Peyer's patch (tissue), 4 donors: ENCODE measurements at places on chromosomes 2 and 18. TPM values are rescaled to one million over a fixed set of nuclear protein-coding genes. Genes with fewer than 3 reads are reported as not detected.

- no peak for DNase-seq
- no peaks in the 10 kb centered on the region for H3K27me3 ChIP-seq
- no peak overlapping the region for H3K4me3 ChIP-seq
These were observed 10.4 kb downstream of the TXNL1 start for GRCh38 chr18:56627991-56628390.

DNA sequence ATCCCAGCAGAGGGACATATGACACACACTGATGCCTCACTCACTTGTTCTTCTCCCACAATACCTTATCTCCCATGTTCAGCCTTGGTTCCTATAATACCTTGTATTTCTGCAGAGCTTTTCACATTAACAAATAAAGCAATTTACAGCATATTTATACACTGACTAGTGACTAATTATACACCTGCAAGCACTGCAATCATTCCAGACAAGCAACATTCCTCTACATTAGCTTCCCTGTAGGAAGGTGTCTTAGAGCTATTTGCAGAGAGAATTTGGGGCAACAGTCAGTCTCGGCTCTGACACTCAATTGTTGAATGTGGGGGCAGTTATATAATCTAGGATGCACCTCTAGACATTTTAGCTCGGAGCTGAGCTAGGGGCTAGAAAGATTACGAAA lies 9.5 kb upstream of the INSIG2 start:
- no peak for DNase-seq
- H3K4me1 ChIP-seq, result no peaks in the 10 kb centered on the region
- H3K4me3 ChIP-seq, result no peak overlapping the region
- no peaks in the 10 kb centered on the region for H3K36me3 ChIP-seq

GRCh38 chr2:216450346-216450745 lies 38.1 kb downstream of the SMARCAL1 start:
- H3K27ac ChIP-seq, result no peak overlapping the region
- DNase-seq, result no peak
- H3K4me3 ChIP-seq, result no peak overlapping the region

DNA sequence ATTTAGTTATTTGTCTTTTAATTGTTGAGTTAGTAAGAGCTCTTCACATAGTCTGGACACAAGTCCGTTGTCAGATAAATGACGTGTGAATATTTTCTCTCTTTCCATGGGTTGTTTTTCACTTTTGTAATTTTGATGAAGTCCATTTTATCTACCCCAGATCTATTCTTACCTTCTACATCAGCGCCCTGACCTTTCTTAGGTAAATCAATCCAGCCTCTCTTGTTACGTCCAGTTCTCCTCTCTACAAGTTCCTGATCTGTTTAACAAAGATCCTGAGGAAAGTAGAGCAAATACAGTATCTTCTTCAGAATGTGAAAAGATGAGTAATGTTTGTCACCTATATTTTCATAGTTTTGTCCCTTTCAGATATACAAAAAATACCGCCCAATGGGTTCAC lies 66.9 kb downstream of the MOGAT1 start:
- no peak for DNase-seq
- no peaks in the 10 kb centered on the region for H3K36me3 ChIP-seq
- no peak overlapping the region for H3K27ac ChIP-seq
- H3K4me3 ChIP-seq, result no peak overlapping the region
- H3K4me1 ChIP-seq, result no peaks in the 10 kb centered on the region

DNA sequence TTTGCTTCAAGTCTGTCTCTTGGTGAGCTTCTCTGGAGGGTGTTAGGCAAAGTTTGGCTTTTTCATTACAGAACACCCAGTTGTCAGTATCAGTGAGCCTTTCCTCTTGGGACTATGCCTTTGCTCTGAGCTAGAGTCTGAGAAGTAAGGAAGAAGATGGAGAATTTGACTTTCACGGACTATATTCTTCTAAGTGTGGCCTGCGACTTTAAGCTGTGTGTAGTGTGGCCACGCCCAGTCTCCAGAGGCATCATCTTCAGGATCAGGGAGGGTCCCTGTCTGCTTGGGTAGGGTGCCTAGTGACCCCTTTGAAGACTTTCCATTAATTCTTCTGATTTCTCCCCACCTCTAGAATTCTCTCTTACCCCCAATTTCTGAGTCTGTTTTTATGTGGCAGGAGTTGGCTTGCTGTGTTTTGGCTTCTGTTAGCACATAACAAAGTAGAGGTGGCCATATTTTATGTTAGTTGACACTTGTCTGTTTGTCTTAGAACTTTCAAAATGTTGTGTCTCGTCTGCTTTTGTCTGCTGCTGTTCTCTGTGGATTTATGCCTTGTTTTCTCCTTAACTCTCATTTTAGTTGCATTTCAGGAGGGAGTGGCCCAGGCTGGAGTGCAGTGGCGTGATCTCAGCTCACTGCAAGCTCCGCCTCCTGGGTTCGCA lies 8.6 kb downstream of the PLEKHB2 start:
- H3K27me3 ChIP-seq, result no peaks in the 10 kb centered on the region
- no peaks in the 10 kb centered on the region for H3K36me3 ChIP-seq
- no peak overlapping the region for H3K4me3 ChIP-seq
- no peak overlapping the region for H3K27ac ChIP-seq
- no peaks in the 10 kb centered on the region for H3K4me1 ChIP-seq
- no peak for DNase-seq

Gene KCNG2
- 2.3 TPM for total RNA-seq

Gene SERTAD2
- total RNA-seq, result 9.6 TPM

Gene KIF1A
- total RNA-seq, result 1.1 TPM

Gene MCEE
- total RNA-seq, result 21.2 TPM

Gene MEP1B
- total RNA-seq, result 4.1 TPM
